MV-4-11 (cell line): ENCODE measurements at places on chromosomes 1 and 21.

GRCh38 chr1:94130851-94131595 lies 10.1 kb upstream of the ABCA4 start:
- no peak for DNase-seq

DNA sequence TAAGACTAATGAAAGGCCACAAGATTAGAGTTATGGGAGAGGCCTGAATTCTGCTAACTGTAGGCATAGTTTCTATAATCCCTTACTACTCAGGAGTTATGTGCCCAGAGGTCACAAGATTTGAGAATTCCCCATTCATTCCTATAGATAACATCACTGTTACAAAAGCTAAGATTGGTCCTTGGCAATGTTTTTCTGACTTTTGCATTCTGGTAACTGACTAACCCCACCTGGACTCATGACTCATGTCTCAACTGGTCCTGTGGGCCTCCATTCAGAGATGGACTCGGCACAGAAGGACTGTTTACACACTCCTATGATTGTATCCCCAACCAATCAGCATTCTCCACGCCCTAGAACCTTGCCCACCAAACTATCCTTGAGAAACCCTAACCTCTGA lies 249.0 kb upstream of the ZP4 start:
- DNase-seq, result no peak

- DNase-seq, result no peak
These were observed at the start of gene ACOT11 for GRCh38 chr1:54547601-54548388. TSS of gene ACOT11 (plus strand) at chr1:54548228. CDS start at chr1:54548310, 82 bp downstream.

DNA sequence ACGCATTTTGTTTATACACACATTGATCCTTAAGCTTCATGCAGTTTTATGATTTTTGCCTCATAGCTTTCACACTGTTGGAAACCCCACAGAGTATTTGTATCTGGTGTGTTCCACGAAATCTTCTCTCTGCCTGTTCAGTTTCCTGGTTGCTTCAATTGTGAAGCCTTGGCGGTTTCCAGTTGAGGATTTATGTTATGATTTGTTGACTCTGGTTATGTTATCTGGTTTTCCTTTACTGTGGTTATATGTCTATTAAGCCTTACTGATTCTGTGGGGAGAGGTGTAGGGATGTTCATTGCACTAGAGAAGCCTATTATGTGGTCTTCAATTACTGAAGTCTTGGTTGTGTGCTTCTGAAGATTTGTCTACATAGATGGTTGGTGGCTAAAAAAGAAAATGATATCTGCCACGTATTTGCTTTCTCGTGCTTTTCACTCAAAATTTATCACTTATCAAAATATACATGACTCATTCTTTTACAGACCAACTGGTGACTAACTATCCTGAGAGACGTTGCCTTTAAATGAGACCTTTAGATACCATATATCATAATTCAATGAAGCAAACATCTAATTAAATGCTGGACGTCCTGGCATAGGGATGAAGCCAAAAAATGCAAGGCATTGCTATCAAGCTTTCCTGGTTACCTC lies 488.0 kb upstream of the B3GALT2 start:
- DNase-seq, result no peak

GRCh38 chr1:17729909-17730308 lies 25.2 kb upstream of the ACTL8 start:
- DNase-seq, result no peak

DNA sequence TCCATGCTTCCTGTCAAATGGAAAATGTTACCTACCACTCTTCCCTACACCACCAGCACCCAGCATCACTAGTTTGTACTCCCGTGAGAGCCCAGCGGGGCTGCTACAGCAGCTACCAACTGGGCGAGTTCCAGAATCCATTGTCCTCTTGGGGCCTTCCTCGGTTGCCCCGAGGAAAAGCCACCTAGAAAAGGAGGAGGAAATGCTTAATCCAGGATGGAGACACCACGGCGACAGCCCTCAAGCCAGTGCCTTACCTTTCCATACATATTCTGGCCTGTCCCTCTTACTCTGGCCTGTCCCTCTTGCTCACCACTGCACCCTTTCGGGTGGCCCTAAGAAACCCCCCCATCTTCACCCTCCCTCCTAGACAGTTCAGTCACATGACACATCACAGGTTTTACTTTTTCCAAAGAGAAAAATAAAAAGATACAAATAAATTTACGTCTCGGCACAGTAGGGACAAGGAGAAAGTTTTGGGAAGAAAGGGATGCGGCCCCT lies 478 bp downstream of the RIT1 start:
- DNase-seq, result no peak

GRCh38 chr1:233477359-233477758 lies 136.5 kb upstream of the KCNK1 start:
- DNase-seq, result no peak

- DNase-seq, result no peak
These were observed 176.4 kb upstream of the PALMD start for GRCh38 chr1:99469550-99469971.

DNA sequence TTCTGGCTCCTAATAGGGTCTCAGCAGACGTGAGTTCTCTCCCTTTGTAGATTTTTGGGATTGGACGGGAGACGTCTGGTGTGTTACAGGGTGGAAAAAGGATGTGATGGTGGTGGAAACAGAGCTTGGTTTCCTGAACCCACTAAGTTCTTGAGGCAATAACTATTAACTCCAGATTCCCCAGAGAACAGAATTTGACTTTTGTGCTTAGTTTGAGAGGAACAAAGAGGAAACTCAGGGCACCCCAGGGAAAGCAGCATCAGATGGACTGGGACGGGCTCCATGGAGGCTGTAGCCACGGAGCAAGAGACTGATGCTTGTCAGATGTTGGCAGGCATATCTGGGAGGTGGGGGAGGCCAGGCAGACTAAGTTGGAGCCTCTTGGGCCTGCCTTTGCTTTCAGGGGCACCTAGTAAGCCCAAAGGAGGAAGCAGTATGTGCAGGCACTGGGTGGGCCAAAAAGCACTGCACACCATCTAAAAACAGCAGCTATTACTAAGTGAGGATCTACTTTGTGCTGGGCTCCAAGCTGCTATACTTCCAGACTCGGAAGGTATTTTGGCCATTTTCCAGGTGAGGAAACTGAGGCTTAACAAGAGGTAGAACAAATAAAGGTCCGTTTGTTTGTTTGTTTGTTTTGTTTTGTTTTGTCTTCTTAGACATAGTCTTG lies 66.9 kb downstream of the EPHB2 start:
- DNase-seq, result no peak

GRCh38 chr1:97674517-97674916 lies 246.3 kb downstream of the DPYD start:
- DNase-seq, result peak; percentile 69

- no peak for DNase-seq
These were observed 42.3 kb downstream of the HMCN1 start for GRCh38 chr1:185776522-185776921.

- peak; percentile 88 for DNase-seq
These were observed 666 bp downstream of the HP1BP3 start for GRCh38 chr1:20786253-20787028.

DNA sequence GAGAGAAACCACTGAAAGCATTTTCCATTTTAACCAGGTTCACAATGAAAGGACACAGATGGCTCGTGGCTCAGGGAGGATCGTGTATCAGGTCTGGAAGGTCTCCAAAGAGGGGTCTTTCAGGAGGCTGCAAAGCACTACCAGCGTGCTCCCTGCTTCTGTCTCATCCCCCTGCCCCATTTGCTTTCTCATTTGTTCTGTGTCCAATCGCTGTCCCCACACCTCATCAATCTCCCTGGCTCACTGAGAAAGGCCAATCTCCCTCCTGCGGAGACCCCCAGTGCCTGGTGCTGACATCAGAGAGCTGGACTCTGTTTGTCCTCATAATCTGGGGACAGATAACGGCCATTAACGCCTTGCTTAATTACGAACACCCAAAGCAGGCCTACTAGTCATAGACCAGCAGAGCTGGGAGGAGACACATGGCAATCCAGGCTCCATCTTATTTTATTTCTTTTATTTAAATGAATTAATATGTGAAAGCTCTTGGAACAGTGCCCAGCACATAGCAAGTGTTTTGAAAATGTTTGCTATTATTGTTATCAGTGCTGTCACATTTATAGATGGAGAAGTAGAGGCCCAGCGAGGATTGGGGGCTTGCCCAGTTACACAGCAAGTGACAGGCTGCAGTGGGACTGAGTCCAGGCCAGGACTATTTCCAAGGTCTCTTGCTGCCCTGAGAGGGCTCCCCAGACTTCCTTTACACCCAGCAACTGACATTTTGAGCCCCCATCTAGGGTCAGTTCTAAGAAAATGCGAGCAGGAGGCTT lies 341.0 kb upstream of the USP24 start:
- DNase-seq, result no peak

DNA sequence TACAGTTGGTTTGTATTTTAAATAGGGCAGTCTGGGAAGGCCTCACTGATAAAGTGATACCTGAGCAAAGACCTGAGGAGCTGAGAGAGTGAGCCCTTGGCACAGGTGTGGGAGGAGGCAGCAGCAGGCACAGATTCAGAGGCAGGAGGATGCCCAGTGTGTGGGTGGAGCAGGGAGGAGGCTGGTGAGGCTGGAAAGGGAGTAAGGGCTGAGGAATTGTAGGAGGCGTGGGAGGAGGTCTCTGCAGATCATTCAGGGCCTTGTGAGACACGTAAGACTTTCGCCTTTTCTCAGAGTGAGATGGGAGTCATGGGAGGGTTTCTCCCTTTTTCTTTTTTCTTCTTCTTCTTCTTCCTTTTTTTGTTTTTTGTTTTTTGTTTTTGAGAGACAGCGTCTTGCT lies 58.0 kb downstream of the RGL1 start:
- DNase-seq, result no peak

- no peak for DNase-seq
These were observed 56.7 kb downstream of the GADD45A start for GRCh38 chr1:67741736-67742135.

GRCh38 chr1:97805093-97805492 lies 115.7 kb downstream of the DPYD start:
- DNase-seq, result no peak

- no peak for DNase-seq
These were observed 160.5 kb downstream of the LRRC40 start for GRCh38 chr1:70044832-70045231.

DNA sequence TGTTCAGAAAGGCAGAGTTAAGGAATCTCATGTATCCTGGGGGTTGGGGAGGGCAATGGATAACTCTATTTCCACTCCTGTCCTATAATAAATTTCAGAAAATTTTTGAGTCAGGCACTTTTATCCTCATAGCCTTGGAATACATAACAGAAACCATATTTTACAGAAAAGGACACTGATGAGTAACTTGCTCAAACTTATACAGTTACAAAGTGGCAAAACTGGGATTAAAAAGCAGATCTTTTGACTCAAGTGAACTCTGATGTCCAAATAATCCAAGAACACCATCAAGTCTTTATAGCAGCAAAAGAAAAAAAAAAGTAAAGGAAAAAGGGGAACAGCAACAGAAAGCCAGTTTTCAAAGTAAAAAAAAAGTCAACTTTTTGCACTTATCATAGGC lies 36.9 kb downstream of the PHC2 start:
- DNase-seq, result peak; percentile 10

GRCh38 chr1:87686136-87686495 lies 357.4 kb downstream of the LMO4 start:
- DNase-seq, result no peak

DNA sequence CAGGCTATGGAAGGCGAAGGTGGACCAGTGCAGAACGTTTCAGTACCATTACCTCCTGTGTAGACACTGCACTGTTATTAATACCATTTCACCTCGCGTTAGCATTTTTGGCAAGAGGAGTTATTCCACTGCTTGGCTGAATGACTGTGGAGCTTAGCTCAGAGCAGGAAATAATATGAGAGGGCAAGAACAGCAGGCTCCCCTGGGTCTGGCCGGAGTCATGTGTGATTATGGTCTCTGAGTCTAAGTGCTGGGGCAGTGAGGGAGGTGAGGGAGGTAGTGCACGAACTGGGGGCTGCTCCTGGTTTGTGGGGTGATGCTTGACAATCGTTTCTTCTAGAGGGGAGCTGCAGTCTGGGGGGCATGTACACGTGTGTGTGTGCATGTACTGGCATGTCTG lies 82.9 kb downstream of the MDM4 start:
- no peak for DNase-seq

- no peak for DNase-seq
These were observed 542.0 kb downstream of the NUF2 start for GRCh38 chr1:163863731-163864130.

DNA sequence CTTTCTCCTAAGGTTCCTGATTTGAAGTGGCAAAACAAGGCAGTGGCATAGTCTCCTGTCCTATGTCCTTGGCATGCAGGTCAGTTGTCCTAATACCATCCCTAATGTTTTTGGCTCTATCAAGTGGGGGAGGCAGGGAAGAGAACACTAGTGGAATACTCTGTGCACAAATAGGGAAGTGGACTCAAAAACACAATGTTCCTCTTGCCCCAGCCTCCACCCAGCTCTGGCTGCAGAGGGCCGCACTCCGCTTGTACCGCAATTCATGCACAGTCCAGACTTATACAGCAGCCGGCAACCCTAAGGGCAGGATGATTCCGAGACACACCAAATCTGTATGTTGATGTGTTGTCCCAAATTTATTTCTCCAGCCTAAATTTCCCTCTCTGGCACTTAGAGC lies 14.5 kb downstream of the PLEKHO1 start:
- peak; percentile 57 for DNase-seq

DNA sequence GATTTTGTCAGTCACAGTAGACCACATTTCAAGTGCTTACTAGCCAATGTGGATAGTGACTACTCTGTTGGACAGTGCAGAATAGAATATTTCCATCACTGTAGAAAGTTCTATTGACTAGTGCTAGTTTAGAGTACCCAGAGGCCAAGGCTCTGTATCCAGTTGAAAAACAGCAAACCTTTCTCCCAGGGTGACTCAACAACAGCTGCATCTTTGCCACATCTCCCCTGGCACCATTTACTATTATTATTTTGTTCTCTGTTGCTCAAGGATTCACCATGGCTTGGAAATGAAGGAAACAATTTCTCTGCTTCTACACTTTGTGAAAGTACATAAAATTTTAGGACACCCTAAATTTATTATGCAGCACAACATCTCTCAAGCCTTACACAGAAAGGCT lies 85.3 kb upstream of the WDR26 start:
- DNase-seq, result no peak

DNA sequence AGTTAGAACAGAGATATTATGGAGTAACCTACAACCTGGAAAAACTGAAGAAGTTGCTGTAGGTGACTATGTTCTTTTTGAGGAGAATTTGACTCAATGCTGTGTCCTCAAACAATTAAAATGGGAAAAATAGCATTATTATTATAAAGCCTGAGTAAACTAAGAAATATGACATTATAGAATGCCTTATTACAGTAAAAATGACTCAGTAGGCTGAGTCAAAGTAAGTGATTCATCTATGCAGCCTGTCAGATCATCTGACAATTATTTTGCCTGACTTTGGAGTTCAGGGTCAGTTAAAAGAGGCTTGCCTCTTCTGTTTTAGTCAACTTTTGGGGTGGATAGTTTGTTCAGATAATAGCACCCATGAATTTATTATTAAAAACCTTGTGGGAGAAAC lies 150.8 kb upstream of the PTGFR start:
- no peak for DNase-seq

- no peak for DNase-seq
These were observed 737.8 kb upstream of the CXADR start for GRCh38 chr21:16775076-16775475.
